Glomerular endothelial cell (primary cell): ENCODE measurements at places on chromosomes 11 and 22. TPM values are rescaled to one million over a fixed set of nuclear protein-coding genes. Genes with fewer than 3 reads are reported as not detected.

- DNase-seq = no peak
These were observed 11.9 kb downstream of the PLAAT2 start for GRCh38 chr11:63551091-63551888.

DNA sequence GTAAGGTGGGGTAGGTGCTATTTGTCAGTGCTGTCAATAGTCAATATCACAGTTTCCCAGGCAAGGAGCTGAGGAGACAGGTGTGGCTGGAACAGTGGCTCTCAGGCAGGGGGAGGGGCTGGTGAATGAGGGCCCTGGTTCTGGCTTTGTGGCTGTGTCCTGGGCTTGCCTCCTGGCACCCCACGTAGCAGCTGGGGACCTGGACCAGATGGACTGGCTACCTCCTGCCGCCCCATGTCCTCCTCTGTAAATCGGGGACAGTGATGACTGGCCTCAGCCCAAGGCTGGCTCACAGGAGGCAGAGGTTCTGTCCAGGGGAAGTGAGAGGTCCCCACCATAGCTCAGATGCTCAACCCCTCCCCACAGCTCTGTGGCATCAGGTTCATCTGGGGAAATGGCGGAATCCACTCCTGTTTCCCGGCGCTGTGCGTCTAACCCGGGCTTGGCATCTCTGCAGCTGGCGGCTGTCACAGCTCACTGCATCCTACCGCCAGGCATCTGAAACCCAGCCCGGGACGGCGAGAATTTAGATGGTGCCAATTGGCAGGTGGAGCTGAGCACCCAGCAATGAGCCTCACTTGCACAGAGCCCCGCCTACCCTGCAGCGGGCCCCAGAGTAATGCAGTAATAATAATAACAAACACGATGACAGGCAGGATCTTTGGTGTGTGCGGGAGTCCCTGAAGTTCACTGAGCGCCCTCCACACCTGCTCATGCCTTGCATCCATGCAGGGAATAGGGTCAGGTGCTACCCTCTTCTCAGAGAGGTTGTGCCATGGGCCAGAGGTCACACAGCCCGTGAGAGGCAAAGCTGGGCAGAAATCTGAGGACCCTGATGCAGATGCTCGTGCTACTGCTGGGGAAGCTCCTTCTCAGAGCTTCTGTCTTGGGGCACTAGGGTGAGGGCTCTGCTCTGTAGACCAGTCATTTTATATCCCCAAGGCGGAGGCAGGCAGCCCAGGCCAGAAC lies 27.8 kb upstream of the SHISAL1 start:
- DNase-seq = no peak

The PRR5 gene
- total RNA-seq = 25.4 and 27.8 TPM in 2 replicates

The POTEH gene
- total RNA-seq = not detected in 2 replicates

GRCh38 chr11:115503083-115503885 lies 931 bp downstream of the CADM1 start:
- DNase-seq = no peak

The ANGPTL5 gene
- not detected in 2 replicates for total RNA-seq

The RGL4 gene
- total RNA-seq = not detected in 2 replicates
